Urinary bladder (tissue), 4 donors: ENCODE measurements at places on chromosomes 6 and 20. TPM values are rescaled to one million over a fixed set of nuclear protein-coding genes. Genes with fewer than 3 reads are reported as not detected.

GRCh38 chr20:10218536-10219451, at the start of gene SNAP25:
Gene SNAP25, plus strand, starts transcription at chr20:10218830. Its CDS starts 56,662 bp downstream, at chr20:10275492.
- DNase-seq: peak; percentile 79

- no peak for DNase-seq
Observed at GRCh38 chr6:37357288-37357687, 3.5 kb downstream of the RNF8 start.

UNC93A gene
- not detected for total RNA-seq

- no peak for DNase-seq
Observed at GRCh38 chr6:13375360-13375878, 47.1 kb upstream of the TBC1D7 start.

BANF2 gene
- not detected for total RNA-seq

GRCh38 chr6:92767101-92767500, 652.3 kb downstream of the EPHA7 start:
- DNase-seq: no peak

DNA sequence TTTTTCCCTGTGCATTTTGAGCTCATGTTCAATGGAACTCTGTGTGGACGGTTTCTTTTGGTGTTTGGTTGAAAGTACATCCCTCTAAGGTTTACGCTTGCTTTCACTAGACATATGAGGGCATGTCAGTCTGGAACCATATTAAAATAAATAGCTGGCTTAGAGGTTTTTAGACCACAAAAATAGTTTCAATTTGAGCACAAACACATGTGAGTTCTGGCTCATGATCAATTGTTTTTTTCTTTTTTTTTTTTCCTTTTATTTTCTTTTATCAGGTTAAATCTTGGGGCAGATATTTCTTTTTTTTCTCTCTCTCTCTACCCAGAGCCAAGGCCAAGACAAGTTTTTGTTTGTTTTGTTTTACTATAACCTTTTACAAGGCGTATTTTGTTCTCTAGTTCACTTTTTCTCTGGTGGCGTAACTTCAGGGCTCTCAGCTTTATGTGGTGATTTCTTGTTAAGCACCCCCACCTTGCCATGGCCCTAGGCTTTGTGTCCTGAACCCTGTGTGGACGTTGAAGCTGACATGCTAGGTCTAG, 92.9 kb downstream of the SHLD1 start:
- no peak for DNase-seq

HCK gene
- 8.3 TPM for total RNA-seq

DNA sequence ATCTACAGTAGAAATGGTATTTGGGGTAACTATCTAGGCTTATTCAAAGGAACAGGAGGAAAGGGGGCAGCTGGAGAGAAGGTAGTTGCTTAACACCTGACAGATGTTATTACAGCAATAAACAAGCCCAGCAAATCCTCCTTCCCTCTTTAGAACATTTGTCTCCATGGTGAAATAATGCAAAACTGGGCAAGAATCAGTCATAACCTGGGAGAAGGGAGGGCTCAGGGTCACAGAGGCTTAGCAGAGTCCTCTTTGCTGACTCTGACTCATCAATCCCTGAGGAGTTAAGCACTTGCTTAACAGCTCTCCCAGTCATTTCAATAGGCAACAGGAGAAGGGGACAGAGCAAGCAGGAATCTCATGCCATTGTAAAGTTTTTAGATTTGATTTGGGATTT, 230.3 kb downstream of the IBTK start:
- no peak for DNase-seq

TSBP1 gene
- total RNA-seq: not detected

DNA sequence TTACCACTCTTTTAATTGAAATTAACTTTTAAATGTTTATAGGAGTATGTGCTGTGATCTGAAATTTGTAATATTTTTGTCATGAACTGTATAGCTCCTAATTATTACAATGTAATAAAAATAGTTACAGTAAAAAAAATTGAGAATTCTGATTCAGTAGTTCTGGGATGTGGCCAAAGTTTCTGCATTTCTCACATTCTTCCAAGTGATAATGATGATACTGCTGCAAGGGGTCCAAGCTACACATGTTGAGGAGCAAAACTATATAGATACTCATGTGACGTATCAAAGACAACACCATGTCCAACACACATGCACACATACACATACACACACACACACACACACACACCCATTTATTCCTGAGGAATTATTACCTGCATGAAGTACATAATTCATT, 71.0 kb upstream of the FAM83B start:
- DNase-seq: no peak

DNA sequence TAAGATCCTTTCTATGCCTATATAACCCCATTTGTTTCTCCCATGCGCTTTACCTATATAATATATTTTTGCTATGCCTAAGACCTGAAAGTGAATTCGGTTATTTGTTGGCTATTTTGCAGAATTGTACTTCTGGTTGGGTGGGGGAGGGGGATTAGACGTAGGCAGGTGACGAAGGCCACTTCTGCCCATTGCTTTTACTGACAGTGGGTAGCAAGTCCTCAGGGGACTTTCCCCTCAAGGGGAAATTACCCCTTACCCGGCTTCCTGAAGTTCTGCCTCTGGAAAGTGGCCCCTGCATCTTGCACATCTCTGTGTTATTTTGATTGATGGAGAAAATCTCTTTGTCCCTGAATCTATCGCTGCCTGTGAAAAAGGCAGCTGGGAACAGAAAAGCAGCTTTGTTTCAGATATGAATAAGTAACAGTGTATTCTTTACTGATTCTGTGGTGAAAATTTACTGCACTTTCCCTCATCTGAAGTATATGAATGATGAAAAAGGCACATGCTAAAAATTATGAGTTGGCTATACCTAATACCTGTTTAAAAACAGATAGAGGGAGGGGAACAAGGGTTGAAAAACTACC, 133.9 kb downstream of the UTRN start:
- no peak for DNase-seq

DNA sequence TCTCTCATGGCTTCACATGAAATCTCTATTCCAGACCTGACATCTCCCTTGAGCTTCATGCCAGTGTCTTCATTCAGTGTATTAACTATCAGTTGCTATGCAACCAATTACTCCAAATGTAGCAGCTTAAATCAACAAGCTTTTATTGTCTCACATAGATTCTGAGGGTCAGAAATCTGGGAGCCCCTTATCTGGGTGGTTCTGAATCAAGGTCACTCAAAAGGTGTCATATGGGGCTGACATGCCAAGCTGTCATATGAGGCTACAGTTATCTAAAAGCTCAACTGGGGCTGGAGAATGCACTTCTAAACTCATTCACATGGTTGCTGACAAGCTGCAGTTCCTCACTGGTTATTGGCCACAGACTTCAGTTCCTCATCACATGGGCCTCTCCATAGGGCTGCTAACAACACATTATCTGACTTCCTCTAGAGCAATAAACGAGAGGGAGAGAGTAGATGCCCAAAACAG, 7.3 kb upstream of the CGA start:
- DNase-seq: no peak

RAMACL gene
- total RNA-seq: 6.0 TPM

DNA sequence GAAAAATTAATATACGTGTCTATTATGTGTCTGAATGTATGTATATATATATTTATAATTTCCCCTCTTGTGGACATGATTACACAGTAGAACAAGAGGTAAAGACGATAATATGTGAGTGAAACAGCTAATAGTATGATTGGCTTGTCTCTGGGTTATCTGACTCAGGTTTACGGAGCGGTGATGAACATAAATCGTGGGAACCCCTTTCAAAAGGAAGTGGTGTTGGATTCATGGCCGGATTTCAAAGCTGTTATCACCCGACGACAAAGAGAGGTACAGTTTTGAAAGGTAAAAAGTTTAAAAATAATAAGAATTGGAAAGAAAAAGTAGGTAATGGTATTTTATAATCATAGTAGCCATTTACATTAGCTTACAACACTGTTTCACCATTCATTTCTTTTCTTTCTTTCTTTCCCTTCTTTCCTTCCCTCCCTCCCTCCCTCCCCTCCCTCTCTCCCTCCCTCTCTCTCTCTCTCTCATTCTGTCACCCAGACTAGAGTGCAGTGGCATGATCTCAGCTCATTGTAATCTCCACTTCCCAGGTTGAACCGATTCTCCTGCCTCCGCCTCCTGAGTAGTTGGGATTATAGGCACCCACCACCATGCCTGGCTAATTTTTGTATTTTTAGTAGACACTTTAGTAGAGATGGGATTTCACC, 15.9 kb downstream of the GLYATL3 start:
- DNase-seq: no peak

DNA sequence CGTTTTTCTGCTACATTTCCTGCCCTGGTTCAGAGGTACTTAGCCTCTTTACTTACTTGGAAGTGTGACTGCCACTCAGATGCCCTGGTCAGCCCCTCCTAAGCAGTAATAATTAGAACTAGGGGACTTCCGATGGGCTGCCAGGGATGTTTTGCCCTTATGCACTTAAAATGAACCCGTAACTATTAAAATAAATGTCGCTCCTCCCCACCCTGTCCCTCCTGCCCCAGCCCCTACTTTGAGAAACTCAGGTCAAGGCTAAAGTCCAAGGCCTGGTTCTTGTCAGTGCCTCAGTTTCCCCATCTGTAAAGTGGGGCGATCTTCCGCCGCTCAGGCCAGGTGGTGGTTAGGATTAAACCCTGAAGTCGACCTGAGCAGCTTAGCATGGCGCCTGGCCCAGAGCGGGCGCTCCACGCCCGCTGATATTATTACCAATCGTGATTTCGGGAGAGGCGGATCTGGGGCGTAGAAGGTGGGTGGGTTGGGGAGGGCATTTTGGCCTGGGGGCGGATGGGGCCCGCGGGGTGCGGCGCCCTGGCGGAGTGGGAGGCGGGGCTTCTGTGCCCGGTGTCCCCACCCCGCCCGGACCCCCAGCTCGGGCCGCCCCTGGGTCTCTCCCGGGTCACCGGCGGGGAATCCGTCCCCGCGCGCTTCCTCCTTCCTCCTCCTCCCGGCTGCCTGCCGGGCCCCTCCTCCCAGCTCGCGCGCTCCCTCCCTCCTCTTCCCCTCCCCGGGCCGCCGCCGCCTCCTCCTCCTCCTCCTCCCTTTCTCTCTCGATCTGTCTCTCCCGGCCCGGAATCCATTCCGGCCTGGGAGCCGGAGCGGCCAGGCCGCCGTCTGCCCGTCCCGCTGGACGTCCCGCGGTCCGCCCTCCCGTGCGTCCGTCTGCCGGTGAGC, at the start of gene SRC:
TSS of gene SRC (plus strand) at position 802 of the 897 bp plus-strand sequence. CDS start 38,014 bp downstream, outside the sequence.
- peak; percentile 29 for DNase-seq

- no peak for DNase-seq
Observed at GRCh38 chr6:70099732-70100131, 203.2 kb downstream of the COL9A1 start.

DNA sequence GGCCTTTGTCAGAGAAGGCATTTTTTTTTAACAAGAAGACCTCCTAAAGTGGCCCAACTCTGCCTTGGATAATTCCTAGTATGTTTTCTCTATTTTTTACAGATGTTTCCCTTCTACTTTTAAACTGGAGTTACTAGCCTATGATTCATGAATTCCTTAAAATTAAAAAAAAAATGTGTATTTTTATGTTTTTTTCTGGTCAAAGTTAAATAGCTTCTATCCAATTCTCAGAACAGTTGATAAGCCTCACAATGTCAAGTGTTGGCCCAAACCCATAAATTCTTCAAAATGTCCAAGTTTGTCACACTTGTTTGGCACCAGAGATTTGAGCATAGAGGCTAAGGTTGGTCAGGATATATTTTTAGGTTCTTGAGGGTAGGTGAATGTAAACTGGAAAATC, 64.0 kb downstream of the JAG1 start:
- DNase-seq: no peak

PPP1R16B gene
- total RNA-seq: 5.6 TPM

DNA sequence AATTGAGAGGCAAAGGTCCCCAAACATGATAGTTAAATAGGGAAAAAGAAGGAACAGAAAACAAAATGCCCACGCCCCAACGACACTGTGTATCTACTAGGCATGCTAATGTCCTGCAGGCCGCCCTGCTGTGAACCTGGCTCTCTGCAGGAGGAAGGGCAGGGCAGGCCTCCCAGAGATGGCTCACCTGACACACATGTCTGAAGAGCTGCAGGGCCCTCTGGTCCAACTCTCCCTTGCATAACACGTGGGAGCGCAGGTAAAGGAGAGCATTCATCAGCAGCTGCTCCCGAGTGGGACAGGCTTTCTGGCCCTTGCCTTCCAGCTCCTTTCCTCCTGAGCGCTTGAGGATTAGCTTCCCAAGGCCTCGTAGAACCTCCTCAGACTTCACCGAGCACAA, 53.7 kb upstream of the LYRM2 start:
- no peak for DNase-seq

CMTR1 gene
- total RNA-seq: 32.3 TPM

ZNF341 gene
- 1.4 TPM for total RNA-seq

GRCh38 chr6:28657381-28657768, 131.7 kb downstream of the GPX5 start:
- no peak for DNase-seq
